ENCODE measurements at places on chromosomes 4 and X.

GRCh38 chr4:147110473-147111367 lies 165.1 kb upstream of the TTC29 start:
- no peak for DNase-seq

GRCh38 chrX:110667706-110668105 lies 127.9 kb downstream of the CHRDL1 start:
- DNase-seq: no peak

DNA sequence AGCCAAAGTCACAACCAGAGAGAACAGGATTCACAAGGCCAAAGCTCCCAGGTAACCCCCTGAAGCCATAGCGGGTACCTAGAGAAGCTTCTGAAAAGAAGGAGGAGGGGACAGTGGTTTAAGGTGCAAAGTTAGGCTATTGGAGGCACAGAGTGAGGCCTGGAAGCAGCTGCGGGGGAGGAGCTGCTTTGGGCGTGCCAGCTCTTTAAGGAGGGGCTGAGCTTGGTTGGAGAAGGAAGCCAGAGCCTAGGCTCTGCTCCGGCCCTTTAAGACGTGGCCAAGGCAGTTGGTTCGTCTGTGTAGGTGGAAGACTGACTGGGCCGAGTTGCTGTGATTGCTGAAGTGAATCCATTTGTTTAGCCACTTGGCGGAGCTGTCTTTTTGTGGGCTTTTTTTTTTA lies 1.5 kb downstream of the KLF8 start:
- no peak for DNase-seq

DNA sequence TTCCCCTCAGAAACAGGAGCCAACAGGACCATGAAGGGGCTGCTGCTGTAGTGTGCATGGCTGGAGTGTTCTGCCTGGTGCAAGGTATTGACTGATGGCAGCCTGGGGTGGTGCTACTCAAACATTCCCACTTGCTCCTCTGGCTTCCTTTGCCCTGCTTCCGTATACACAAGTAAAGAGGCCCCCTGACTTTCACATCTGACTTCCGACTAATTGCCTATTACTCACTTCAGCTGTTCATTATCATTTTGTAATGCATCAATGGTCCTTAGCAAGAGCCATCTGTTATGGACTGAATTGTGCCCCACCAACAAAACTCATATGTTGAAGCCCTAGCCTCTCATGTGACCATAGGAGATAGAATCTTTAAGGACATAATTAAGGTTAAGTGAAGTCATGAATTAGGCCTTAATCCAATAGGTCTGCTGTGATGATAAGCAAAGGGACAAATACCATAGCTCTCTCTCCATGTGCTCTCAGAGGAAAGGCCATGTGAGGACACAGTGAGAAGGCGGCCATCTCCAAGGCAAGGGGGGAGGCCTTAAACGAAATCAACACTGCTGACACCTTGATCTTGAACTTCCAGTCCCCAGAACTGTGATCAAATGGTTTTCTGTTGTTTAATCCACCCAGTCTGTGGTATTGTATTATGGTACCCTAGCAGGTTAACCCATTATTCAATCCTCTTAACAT lies 122.5 kb upstream of the CLNK start:
- DNase-seq: no peak

- no peak for DNase-seq
Observed at GRCh38 chr4:161817914-161818313, 345.9 kb downstream of the FSTL5 start.

- DNase-seq: no peak
Observed at GRCh38 chrX:126338916-126339315, 172.8 kb upstream of the DCAF12L2 start.

GRCh38 chrX:87528487-87528886 lies 10.9 kb downstream of the KLHL4 start:
- no peak for DNase-seq

GRCh38 chr4:140004549-140004895 lies 149.5 kb downstream of the MAML3 start:
- no peak for DNase-seq

- no peak for DNase-seq
Observed at GRCh38 chr4:107616838-107617389, 103.1 kb downstream of the PAPSS1 start.

- no peak for DNase-seq
Observed at GRCh38 chr4:69093681-69094080, 2.6 kb upstream of the UGT2B7 start.

GRCh38 chr4:105509291-105509690 lies 35.4 kb upstream of the PPA2 start:
- no peak for DNase-seq

DNA sequence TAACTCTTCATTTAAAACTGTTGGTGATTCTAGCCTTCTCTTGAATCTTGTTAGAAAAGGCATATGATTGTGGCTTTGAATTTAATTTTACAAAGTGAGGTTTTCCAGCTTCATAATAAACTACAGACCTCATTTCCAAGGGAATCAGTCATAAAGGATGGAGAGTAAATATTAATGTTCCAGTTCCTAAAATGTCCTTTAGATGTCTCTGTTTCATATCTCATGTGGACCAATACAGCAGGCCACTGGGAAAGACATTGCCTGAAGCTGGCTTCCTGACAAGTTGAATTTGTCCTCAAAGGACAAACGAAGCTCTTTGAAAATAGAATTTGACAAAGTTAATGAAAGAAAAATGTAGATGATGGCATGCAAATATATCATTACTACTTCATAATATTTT lies 125.4 kb downstream of the ZNF330 start:
- no peak for DNase-seq

GRCh38 chr4:98786866-98787265 lies 128.5 kb upstream of the TSPAN5 start:
- DNase-seq: no peak

GRCh38 chr4:112753333-112753732 lies 116.4 kb downstream of the LARP7 start:
- no peak for DNase-seq
